ENCODE measurements at places on chromosomes 2 and 18.

DNA sequence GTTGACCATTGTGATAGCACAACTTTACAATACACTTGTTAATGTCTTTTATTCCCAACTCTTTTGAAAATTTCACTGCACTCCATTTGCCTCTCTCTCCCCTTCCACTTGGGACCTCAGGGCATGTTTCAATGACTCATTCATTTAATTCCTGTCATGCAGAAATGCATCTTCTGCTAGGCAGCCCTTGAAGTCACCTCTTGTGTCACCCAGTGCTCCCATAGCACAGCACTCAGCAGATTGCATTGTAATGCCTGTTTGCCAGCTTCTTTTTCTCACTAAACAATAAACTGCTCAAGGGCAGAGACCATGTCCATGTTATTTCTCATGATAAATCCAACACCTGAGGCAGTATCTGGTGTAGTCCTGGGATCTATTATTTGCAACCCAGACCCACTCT is 85.9 kb upstream of the ACSL3 start:
- no peak for DNase-seq

- DNase-seq = no peak
Observed at GRCh38 chr18:57754577-57755338, 48.4 kb downstream of the ATP8B1 start.

- no peak for DNase-seq
Observed at GRCh38 chr18:5515011-5515784, 28.6 kb downstream of the EPB41L3 start.

DNA sequence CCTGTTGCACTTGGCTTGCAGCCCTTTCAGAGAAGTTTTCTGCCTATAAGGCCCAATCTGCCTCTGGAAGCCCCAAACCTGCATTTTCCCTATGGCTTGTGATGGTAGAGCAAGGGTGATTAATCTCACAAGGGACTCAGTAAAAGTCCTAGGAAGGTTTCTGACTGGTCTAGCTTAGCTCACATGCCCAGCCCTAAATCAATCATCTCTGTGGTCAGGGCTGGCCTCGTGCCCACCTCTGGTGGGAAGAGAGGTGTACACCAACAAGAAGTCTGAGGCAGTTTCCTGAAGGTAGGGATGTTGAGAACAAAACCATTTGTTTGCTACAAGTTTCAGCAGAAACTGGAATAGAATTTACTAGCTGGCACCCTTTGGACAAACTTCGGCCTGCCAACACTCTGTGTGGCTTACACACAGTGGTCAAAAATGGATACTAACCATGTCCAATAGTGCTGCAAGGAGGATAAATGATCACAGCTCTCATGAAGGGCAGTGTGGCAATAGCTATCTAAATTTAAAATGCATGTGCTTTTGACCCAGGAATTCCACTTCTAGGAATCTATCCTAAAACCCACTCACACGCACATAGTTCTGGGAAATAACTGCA is 96.4 kb downstream of the EN1 start:
- DNase-seq = no peak

DNA sequence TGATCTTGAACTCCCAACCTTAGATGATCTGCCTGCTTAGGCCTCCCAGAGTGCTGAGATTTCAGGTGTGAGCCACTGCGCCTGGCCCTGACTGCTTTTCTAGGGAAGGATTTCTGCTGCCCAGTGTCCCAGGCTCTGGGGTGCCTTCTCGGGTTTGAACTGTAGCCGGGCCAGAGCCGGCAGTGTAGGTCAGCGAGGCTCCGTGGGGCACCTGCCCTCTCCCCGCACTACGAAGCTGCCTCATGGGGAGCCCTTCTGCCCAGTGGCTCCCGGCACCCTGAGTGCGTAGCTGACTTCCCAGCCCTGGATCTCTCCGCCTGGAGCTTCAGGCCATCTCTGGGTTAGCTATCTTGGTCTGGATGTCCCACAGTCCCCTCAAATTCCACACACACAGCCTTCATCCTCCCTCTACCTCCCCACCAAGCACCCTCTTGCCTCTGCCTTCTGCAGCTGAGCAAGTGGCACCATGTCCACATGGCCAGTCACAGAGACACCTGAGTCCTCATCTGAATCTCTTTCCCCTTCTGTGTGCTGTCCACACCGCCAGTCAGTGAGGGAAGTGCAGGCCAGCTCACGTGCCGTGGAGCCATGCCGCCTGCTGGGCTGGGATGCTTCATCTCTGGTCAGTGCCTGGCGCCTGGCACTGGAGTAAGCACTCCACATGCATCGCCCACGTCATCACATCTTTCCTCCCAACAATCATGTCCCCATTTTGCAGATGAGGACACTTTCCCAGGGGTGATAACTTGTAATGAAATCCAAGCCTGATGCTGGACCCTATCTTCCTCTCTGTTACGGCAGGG is 69.2 kb downstream of the EDAR start:
- DNase-seq = no peak

- DNase-seq = no peak
Observed at GRCh38 chr2:136104977-136105376, 13.0 kb downstream of the CXCR4 start.

DNA sequence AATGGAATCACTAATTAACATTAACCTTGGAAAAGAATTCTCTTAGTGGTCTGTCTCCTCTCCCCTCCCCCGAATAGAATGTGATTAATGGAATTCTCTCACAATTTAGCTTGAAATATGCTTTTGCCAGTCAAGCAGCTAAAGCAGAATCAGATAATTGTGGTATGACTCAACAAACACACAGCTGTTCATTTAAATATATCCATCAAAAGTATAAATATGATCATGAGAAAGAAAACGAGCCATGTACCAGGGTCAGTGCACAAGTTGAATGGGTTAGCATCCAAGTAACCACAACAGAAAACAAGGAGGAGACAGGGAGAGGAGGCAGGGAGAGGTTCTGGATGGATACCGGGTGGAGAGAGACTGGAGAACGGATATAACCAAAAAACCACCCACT is 66.9 kb downstream of the ACVR1 start:
- DNase-seq = peak; percentile 36

DNA sequence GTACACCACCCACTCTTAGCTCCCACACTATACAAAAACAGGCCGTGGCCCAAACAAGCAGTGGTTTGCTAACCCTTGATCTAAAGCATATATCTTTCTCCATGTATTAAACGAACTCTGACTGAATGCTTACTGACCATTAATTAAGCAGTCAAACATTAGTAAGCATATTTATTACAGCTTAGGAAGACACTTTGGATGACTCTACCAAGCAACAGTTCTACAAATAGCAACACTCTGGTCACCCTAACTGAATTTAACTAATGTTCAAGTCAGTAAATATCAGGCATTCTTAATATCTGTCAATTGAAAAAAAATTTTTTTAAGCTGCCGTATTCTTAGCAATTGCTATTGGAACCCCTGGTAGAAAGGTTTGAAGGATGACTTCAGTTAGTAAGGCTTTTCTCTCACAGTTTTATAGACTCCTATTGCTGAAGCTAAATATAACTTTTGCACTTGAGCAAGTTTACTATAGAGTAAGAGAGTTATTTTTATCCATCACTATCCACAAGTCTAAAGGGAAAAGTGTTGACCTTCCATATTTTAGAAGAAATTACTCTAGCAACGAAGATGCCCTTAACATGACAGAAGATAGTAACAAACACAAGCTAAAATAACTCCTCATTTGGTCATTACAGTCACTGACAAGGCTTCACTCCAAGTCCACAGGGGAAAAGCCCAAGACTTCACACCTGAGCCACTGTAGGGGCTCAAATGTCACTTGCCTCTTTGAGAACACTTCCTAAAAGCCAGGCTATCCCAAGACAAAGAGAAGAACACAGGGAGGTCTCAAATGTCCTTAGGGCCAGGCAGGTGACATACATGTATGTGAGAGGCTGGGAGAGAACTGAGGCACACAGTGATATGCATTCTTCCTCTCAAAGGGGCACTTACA is 74.4 kb downstream of the RTN4 start:
- no peak for DNase-seq

GRCh38 chr2:34652636-34653035 is 1053.5 kb upstream of the FAM98A start:
- DNase-seq = peak; percentile 30

DNA sequence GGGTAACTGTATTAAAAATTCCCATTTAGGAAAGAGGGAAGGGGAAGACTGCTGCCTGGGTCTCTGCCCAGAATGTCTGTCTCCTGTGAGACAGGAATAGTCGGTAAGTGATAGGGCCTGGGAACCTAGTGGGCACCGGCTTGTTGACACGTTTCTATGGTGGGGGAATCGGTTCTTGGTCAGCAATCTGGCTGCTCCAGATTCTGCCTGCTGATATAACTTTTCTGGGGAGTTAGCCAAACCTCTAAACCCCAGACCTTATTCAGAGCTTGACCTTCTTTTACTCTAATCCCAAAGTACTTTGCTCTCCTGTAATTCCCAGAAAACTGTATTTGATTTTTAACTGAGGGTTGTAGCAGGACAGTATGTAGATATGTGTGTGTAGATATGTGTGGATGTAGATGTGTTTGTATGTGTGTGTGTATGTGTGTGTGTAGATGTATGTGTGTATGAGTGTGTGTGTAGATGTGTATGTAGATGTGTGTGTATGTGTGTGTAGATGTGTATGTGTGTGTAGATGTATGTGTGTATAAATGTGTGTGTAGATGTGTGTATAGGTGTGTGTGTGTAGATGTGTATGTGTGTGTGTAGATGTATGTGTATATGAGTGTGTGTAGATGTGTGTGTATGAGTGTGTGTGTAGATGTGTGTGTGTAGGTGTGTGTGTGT is 61.8 kb upstream of the TXNDC2 start:
- DNase-seq = no peak

- no peak for DNase-seq
Observed at GRCh38 chr18:26456070-26456491, 92.3 kb downstream of the KCTD1 start.

DNA sequence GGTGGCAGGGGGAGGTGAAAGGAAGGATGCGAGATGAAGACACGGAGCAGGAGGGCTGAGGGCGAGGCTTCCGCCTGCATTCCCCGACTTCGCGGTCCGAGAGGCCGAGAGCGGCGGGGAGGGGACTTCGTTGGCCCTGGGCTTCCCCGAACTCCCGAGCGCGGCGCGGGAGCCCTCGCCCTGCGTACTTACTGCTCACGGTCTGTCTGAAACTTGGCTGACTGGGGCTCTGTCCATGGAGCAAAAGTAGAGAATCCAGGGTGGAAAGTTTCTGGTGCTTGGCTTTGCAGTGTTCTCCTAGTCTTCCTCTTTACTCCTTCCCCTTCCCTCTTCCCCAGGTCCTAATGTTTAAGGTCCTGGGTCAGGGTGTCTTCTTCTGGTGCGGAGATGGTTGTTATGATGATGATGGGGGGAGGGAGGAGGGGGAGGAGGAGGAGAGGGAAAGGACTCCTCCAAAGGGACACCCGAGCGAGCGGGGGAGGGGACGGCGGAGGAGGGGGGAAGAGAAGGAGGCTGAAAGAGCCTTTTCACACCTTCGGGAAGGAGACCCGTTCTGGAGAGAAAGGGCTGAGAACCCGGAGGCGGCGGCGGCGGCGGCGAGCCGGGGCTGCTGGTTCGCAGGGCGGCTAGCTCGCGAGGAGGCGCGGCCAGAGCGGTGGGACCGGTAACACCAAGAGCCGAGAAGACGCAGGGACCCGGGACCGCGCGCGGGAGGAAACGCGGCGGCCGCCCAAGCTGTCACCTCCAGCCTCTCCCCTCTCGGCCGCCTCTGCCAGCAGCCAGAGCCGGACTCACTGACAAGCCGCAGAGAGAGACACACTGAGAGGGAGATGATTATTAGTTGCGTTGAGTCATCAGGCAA is at the start of gene SATB2:
Gene SATB2, minus strand, starts transcription at position 793 of the 862 bp plus-strand sequence. CDS start 1,902 bp downstream, outside the sequence.
- no peak for DNase-seq

- no peak for DNase-seq
Observed at GRCh38 chr2:189157939-189158338, 21.6 kb downstream of the COL5A2 start.

Data from kidney glomerular epithelial cell (primary cell).